Esophagus squamous epithelium (tissue), 5 donors: ENCODE measurements at places on chromosomes 6 and 20.

- no peak for DNase-seq
These were observed 23.3 kb upstream of the ENPP1 start for GRCh38 chr6:131784561-131784960.

DNA sequence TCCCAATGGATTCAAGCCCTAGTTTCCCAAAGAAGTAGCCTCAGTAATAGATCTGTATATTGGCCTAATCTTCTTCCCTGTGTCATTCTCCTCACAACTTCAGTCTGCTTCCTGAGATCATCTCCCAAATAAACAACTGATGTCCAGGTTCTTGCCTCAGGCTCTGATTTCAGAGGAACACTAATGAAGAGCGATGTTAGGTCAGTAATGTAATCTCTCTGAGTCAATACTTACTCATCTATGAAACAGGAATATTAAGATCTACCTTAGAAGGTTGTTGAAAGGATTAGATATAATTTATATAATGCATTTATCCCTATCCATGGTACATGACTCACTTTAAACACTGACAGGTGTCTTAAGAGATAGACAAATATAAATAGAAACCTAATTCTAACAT lies 246.0 kb upstream of the FLRT3 start:
- no peak for DNase-seq

DNA sequence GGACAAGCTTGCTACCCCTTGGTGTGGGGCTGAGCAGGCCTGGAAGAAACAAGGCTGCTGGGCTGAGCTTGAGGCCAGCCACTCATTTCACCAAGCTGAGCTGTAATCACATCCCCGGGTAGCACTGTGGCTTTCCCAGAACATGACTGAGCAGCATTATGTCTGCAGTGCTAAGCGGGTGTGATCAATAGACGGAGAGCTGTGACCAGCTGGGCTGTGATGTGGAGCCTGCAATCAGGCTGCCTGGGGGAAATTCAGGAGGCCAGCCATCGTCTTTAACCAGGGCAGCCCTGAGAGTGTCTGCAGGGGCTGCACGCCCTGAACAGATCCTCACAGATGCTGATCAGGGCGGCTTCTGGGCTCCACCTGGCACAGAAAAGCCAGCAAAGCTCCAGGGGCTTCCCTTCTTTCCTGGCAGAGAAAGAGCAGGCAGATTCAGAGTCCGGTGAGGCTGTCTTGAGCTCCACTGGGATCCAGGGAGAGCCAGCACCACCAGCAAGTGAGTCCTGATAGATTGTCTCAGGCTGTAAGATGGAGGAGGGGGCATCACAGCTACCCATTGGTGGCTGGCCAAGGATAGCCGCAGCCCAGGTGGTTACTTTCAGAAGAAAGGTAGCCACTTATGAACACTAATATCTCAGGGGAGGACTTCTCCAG lies 165.9 kb downstream of the NRN1 start:
- no peak for DNase-seq

DNA sequence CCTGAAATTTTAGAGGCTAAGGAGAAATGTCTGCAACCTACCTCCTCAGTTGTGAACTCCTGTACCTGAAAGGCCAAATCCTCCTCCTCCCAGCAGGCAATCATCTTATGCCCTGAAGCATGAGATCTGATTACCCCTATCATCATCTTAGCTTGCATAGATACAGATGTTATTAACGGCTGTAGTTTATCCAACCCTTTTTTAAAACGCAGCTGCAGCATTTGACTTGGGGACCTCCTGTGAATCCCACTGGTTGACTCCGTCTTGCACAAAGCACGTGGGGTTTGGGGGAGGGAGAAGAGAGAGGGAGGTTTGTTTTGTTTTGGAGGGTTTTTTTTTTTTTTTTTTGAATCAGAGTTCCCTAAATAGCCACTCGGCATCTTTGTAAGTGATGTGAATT lies 5.8 kb upstream of the NR2E1 start:
- DNase-seq = no peak

DNA sequence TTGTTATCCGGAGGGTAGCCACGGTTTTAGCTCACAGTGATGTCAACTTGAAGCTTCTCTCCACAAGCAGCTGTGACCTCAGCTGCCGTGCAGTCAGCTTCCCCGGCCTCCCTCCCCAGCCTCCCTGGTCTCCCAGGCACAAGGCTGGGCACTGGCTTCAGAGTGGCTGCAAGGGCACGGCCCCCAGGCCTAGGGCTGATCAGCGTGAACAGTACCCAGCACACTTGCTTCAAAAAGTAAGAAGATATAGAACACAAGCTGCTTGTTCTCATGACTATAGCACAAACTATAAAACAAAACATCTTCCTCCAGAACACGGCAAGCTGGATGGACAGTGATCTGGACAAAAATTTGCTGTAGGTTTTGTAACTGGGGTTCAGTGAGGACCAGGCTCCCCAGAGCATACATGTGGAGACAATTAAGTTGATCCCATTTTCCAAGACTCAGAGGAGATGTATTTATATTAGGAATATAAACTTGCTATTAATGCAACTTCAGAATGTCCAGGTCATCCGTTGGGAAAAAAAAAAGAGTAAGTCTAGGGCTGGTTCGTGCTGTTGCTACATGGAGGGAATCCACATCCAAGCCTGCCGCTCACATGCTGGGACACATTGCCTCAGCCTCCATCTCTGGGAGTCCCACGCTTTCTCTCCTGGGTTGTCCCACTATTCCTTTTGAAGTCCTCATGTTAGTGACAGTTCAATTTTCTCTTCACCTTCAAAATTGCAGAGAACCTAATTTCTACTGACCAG lies 199.4 kb upstream of the THBS2 start:
- no peak for DNase-seq

- no peak for DNase-seq
These were observed 136.5 kb downstream of the BTBD9 start for GRCh38 chr6:38503032-38503773.

DNA sequence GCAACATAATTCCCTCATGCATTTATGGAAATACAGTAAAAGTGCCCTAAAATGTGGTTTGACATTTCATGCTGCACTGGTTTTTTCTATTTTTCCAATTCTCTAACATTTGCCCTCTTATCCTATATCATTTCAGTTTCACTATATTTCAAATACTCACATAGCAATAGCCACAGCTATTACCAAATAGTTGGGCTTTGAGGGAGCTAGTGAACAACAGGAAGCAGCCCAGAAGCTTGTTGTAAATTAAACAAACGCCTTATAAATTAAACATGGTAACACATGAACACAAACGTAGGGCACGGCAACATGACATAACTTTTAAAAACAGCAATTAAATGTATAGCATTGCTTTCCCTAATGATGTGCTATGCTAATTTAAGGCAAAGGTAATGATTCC lies 469.0 kb downstream of the CDC5L start:
- DNase-seq = no peak

DNA sequence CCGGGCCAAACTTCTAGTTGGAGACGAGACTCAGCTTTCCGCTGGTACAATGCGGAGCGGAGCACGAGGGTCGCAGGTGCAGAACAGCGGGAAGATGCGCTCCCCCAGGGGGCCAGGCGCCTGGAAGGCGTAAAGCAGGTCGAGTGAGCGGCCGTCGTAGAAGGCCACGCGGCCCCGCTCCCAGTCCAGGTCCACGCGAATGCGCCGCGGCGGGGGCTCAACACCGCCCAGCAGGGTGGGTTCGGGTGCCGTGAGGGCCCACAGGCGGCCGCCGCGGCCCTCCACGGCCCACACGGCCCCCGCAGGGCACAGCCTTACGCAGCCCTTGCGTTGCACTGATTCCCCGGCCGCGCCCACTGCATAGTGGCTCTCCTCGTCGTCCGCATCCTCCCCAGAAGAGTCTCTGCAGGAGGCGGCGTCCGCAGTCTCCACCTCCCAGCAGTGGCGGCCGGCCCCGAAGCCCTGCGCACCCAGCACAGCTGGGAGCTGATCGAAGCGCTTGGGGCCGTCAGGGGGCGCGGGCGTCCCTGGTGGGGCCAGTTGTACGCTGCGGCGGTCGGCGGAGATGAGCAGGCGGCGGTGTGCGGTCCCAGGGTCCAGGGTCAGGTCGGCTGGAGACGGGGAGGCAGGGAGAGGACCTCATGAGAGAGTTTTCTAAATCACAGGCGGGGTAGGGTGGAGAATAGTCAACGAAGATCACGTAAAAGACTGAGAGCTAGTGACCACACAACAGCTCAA lies 4.3 kb downstream of the PPP1R11 start:
- DNase-seq = no peak

DNA sequence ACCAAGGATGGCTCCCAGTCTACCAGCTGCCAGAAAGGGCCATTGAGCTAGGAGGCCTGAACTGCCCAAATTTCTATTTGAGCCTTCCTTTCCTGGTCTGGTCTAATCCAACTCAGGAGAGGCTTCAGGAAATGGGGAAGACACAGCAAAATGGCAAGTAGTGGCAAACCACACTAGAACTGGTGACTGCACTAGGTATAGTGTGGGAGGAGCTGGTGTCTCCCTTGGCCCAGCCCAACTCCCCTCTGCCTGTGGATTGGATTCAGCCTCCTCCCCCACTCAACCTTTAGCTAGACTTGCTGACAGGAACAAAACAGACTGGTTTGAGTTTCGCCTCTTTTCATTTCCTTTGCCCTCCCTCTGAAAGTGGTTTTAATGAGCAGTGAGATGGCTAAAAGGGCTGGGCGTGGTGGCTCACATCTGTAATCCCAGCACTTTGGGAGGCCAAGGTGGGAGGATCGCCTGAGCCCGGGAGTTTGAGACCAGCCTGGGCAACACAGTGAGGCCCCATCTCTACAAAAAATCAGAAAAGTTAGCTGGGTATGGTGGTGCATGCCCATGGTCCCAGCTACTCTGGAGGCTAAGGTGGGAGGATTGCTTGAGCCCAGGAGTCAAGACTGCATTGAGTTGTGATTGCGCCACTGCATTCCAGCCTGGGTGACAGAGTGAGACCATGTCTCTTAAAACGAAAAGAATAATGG lies 17.5 kb downstream of the MRPS18A start:
- no peak for DNase-seq

- DNase-seq = no peak
These were observed 76.8 kb downstream of the COL12A1 start for GRCh38 chr6:75128878-75129570.

DNA sequence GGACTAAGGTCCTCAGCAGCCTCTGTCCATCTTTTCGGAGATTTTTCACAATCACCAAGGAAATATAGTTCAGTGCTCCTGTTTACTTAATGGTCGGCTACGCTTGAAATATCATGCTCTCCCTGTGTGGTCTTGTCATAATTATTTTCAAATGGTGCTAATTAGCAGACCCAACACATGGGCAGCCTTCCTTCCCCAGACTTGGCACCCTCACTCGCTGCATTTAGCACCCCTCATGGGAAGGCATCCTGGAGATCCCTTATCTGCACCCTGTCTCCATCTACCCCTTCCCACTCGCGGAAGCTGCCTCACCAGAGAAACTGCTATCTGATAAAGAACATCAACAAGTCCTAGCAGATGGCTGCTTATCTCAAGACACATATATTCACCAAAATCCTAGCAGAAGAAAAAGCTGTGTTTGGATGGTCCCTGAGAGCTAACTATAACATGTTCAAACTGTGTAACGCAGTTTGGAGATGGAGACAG lies 131.0 kb upstream of the ESR1 start:
- no peak for DNase-seq

DNA sequence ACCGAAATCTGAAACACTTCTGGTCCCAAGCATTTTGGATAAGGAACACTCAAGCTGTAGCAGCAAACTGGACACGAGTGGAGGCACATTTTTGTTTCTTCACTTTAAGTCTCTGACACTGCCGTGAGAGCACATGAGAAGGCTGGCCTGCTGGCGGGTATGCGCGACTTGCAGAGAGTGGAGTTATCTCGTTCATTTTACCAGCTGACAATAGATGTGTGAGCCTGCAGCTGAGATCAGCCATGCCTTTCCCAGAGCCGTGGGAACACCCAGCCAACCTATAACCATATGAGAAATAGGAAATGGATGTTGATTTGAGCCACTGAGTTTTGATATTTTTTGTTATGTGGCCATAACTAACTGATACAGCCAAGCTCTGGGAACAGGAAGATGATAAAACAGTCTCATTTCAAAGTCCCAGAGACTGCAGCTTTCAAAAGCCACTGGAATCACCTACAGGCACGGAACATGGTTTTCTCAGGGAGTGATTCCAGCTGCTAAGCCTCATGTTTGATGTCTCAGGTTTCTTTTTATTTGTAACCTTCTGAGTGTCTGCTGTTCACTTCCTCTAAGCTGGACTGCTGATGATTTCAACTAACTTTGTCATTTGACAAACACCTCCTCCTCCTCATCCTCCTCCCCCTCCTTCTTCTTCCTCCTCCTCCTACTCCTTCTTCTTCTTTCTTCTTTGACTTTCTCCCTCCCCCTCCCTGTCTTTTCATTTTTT lies 28.6 kb upstream of the LAMP5 start:
- DNase-seq = no peak

- DNase-seq = no peak
These were observed 677 bp downstream of the PXMP4 start for GRCh38 chr20:33719277-33719988.

DNA sequence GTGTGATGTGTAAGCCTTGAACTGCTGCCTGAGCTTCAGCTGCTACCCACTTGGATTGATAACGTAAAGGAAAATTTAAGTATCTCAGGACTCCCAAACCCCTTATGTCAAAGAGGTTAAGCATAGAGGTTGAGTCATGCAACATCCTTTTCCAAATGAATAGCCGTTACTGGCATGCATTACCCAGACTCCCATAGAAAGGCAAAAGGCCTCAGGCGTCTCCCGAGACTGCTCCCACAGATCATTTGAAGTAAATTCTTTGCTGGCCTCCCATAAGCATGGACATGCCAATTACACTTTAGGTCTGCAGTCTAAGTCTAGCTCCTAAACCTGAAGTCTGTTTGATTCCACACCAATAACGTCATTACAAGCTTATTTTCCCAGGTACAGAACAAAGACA lies 14.7 kb downstream of the IPCEF1 start:
- DNase-seq = no peak

GRCh38 chr20:46215913-46216707 lies 92.2 kb downstream of the CDH22 start:
- no peak for DNase-seq

GRCh38 chr6:150586850-150587359 lies 12.8 kb upstream of the PLEKHG1 start:
- no peak for DNase-seq

DNA sequence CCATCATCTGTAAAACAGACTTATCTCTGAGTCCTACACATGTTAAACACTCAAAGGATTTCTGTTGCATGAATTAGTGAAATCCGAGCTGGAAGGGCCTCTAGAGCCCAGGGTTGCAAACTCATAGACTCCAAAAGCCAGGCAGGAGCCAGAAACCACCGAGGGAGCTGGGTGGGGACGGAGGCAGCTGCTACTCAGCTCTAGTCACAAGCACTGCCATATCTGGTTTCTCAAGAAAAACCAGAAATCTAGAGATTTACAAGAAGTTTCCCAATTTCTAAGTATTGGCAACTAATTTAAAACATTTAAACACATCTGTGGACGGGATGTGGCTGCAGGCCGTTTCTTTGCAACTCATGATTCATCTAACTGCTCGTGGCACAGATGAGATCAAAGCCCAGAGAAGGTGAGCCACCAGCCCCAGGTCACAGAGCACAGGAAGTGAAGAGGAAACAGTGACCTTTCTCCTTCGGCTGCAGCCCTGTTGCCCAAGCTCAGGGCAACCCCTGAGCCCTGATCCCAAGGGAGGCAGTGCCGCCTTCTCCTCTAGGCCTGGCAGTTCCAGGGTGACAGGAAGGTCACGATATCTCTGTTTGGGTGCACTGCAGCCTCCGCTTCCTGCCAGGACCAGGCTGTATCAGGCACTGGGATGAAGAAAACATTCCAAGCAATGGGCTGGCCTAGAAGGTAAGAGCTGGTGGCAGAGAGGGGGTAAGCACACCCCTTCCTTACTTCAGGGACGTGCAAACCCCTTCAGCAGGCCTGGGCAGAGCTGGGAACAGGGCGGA lies 26.4 kb upstream of the PTGIS start:
- DNase-seq = no peak
